ENCODE measurements at places on chromosomes 6 and 20. TPM values are rescaled to one million over a fixed set of nuclear protein-coding genes. Genes with fewer than 3 reads are reported as not detected.

SOX18 gene
- total RNA-seq, result 1.1 TPM

TNNC2 gene
- total RNA-seq, result 0.31 TPM

USP49 gene
- 1.6 TPM for total RNA-seq

RNF144B gene
- 0.88 TPM for total RNA-seq

TSPO2 gene
- not detected for total RNA-seq

TMEM14C gene
- 150 TPM for total RNA-seq

EYS gene
- total RNA-seq, result 0.05 TPM

AHI1 gene
- 9.5 TPM for total RNA-seq

DNAAF9 gene
- total RNA-seq, result 4.8 TPM

ADGRB3 gene
- total RNA-seq, result not detected

DEK gene
- total RNA-seq, result 83.6 TPM

RIPOR3 gene
- total RNA-seq, result not detected

DOK5 gene
- total RNA-seq, result not detected

PROCR gene
- total RNA-seq, result 125 TPM

CLPSL1 gene
- total RNA-seq, result not detected

IMPG1 gene
- total RNA-seq, result not detected

SLC23A2 gene
- 17.6 TPM for total RNA-seq

DEFB132 gene
- not detected for total RNA-seq

SNAI1 gene
- total RNA-seq, result 18.5 TPM

Measured in A549 treated with DMSO at 1 μM for 4 hours (cell line).